Stimulated activated CD4-positive, alpha-beta T cell treated with anti-CD3 and anti-CD28 coated beads, Interleukin-1b, Interleukin-23, amount 100 ng/mL, for 1 hour (primary cell): ENCODE measurements at places on chromosomes 16 and 17.

GRCh38 chr16:89168381-89169189, 3.0 kb upstream of the CDH15 start:
- no peak for DNase-seq

GRCh38 chr17:73315471-73315870, 3.7 kb upstream of the CDC42EP4 start:
- DNase-seq, result no peak

DNA sequence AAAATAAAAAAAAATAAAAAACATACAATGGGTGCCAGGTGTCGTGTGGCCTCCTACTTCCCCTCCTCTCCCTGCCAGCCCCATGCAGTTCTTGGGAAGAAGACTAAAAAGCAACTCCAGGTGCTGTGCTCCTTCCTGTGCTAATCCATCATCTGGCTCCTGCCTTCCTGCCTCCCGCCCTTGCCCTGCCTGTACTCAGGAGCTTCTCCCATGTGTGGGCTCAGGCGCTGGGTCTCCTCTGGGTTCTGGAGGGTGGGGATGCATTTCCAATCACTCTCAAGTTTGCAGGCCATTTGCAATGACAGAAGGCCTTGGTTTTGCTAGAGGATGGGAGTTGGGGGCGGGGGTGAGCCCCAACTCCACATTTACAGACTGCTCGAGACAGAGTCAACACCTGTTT, 122.9 kb downstream of the SDK2 start:
- DNase-seq, result no peak

GRCh38 chr17:32275060-32276042, 9.7 kb downstream of the RHBDL3 start:
- no peak for DNase-seq

DNA sequence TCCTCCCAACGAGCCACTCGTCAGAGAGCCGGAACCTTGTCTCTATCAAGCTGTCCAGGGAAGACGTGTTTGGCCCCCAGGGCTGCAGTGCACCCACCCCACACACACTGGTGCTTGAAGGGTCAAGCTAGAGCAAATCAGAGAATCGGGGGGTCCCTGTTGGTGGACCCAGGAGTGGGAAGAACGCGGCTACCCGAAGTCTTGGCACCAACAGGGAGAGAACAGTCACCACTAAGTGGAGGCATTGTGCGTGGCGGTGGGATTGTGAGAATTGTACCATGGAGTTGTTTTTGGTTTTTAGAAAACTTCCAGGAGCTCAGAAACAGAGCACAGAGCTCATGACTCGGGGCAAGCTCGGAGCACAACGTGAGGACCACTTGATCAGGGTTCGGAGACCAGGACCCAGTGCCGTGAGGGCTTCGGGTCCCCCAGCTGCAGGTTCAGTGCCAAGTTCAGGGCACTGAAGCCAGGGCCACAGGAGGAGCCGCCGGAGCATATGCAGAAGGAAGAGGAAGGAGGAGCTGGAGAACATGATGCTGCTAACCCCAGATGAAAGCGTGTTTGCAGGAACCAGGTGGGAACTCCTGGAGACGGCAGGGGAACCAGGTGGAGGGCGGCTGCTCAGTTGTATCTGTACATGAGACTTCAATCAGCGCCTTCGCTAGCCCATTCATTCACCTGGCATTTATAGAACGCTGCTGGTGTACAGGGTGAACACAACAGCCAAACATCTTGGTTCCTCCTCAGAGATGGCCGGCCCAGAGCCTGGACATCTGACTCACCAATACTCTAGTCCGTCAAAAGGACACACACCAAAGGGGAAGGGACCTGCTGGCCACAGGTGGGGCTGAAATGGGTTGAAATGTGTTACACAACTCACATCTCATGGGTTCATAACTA, 42.8 kb downstream of the METRNL start:
- no peak for DNase-seq

DNA sequence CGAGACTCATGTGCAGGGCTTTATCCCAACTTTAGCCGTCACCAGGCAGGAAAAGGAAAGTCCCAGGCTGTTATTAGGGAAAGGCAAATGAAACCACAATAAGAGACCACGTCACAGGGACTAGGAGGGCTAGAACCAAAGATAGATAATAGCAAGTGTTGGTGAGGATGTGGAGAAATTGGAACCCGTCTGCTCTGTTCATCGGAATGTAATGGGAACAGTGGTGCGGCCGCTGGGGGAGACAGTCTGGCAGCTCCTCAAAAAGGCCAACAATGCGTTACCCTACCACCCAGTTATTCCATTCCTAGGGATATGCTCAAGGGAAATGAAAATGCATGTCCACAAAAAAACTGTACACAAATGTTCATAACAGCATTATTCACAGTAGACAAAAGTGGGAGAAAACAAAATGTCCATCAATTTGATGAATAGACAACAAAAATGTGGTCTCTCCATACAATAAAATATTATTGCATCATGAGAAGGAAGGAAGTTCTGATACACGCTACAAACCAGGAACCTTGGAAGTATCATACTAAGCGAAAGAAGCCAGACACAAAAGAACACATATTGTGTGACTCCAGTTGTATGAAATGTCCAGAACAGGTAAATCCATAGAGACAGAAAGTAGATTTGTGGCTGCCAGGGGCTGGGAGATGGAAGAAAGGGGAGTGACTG, 19.5 kb upstream of the USP10 start:
- DNase-seq, result no peak
